ENCODE measurements at places on chromosomes 7 and 10.

DNA sequence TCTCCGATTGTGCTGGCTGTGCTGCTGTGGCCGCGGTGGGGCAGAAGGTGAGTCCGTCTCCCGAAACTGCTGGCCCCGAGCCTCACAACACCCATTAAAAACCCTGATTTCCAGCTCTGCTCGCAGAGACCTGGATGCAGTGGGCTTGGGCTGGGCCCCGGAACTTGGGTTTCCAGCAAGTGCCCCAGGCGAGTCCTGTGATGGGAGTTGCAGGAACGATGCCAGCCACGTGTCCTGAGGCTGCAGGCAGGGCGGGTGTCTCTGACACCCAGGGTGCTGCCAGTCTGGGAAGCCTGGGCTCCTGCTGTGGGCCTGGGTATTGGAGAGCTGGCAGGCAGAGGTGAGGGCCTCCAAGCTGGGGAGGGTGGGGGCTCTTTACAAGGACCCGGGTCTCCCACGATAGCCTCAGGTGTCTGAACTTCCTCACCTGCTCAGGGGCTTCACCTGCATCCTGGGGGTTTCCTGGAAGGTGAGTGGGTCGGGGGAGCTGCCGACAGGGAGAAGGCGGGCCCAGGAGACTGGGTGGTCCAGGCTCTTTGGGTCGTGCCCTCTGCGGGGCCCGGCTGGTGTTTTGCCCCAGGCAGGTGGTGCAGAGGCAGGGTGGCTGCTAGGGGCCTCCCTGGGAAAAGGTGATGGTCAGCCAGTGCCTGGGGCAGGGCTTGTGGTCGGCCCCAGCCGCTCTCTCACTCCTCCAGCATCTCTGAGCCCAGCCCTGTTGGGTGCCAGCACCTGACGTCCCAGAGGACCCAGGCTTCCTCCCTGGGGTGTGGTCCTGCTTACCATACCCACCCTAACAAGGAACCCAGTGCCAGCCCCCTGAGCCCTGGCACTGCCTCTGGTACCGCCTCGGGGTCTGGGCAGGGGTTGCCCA lies 180.3 kb downstream of the DNAJB6 start:
- no peak for DNase-seq

GRCh38 chr10:123421461-123421860 lies 244.7 kb upstream of the GPR26 start:
- no peak for DNase-seq

GRCh38 chr10:33217854-33218253 lies 116.6 kb downstream of the NRP1 start:
- no peak for DNase-seq

DNA sequence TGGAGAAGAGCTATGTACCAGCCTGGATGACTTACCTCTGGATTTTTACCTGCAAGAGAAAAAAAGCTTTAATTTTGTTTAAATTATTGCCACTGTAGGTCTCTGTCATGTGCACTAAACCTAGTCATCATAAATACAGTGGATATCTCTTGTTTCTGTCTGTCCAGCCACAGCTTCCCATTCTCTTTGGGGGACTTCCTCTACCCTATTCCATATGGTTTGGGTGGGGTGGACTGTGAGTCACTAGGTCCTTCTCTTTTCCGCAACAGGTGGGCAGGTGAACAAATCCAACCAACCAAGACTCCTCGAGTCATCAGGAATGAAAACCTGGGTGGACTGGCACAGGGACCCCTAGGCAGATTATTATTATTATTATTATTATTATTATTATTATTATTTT lies 87.3 kb upstream of the CYTH3 start:
- DNase-seq, result no peak

GRCh38 chr7:157916946-157917640 lies 580.3 kb downstream of the DNAJB6 start:
- DNase-seq, result no peak

DNA sequence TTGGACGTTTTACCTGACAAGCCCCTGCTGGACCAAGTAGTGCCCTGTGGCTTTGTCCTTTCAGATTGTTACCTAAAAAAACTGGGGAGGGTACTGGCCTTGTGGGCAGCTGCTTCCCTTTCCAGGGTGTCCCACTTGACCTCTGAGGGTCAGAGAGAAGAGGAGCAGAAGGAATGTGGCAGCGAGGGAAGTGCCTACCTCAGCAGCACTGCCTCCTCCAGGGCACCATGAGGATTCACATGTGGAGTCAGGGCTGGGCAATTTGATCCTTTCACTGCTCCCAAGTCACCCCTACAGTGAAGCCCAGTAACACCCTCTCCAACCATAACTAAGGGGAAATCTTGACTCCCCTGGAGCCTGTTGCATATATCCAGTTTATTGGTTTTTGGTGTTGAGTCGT lies 64.6 kb downstream of the ITGB1 start:
- DNase-seq, result no peak

DNA sequence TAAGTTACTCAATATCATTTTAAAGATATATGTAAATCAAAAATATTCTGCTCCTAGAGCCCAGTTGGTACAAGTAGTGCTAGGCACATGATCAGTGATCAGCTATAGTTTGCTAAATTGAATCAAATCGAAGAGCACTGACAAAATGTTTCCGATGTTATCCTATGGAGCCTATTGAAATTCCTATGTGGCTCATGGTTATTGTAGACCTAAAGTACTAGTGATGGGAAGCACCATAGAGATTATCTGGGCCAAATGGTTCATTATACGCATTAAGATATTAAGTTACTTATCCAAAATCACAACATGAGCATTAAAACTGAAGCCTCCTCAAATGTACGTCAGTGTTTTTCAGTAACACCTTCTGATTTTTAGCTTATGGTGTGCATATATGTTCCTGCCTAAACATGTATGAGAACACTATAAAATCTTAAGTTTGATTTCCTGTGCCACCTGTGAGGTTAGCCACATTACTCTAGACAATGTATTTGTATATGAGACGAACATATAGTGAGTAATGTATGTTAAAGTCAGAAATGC lies 103.2 kb downstream of the IQUB start:
- DNase-seq, result no peak

- DNase-seq, result no peak
These were observed 28.9 kb upstream of the DDC start for GRCh38 chr7:50594136-50594535.

All from NCI-H1092 treated with DMSO at 0.1 percent for 48 hours (cell line).